Amniotic stem cell (primary cell): ENCODE measurements at places on chromosomes 3 and 15.

DNA sequence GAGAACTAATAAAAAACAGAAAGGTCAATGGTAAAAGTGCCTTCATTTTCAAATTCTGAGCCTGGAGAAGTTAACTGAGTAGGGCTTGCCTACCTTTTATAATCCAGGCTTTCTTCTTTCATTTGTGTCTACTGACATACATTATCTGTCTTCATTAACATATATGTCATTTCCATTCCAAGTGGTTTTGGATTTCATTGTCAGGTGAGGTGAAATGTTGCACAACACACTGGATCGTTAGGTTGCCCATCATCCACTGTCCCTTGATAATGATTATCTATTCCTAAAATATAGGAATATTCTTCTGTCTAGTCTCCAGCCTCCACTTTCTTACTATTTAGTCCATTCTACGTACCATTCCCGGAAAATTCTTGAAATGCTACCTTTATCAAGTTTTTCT, 55.0 kb upstream of the CP start:
- no peak for DNase-seq

DNA sequence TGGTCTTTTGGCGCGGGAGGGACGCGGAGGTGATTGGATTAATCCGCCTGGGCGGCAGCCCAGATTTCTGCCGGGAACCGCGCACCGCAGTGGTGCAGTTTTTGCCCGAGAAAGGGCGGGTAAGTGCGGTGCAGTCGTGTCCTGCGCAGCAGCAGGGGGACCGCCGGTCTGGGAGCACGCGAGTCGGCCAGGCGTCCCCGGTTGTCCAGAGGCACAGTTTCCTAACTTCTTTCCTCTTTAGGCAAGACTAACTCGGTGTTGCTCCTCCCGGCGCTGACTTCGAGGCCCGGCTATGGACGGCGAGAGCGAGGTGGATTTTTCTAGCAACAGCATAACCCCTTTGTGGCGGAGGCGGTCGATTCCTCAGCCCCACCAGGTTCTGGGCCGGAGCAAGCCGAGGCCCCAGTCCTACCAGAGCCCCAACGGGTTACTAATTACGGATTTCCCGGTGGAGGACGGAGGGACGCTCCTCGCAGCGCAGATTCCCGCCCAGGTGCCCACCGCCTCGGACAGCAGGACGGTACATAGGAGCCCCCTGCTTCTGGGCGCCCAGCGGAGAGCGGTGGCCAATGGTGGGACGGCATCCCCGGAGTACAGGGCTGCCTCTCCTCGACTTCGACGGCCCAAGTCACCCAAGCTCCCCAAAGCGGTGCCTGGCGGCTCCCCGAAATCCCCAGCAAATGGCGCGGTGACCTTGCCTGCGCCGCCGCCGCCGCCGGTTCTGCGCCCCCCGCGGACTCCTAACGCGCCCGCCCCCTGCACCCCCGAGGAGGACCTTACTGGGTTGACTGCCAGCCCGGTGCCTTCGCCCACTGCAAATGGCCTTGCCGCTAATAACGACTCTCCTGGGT, 736 bp downstream of the ARHGEF26 start:
- no peak for DNase-seq

- DNase-seq, result no peak
These were observed 362.7 kb upstream of the SUCLG2 start for GRCh38 chr3:68017069-68017468.

DNA sequence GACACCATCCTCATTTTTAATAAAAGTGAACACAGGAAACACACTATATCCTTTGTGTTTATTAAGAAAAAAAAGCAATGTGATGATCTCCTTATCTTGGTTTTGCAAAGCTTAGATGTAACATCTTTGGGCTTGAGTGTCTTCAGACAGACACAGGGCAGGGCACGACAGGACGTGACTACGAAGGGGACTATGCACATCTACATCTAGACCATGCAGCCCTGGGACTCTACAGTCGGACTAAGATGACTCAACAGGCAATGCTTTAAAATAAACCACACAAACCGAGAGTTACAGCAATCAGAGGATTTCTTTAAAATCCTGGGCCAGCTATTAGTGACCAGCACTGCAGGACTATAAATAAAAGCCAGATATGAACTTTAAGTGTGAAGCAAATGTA, 22.8 kb upstream of the TM2D3 start:
- DNase-seq, result no peak

DNA sequence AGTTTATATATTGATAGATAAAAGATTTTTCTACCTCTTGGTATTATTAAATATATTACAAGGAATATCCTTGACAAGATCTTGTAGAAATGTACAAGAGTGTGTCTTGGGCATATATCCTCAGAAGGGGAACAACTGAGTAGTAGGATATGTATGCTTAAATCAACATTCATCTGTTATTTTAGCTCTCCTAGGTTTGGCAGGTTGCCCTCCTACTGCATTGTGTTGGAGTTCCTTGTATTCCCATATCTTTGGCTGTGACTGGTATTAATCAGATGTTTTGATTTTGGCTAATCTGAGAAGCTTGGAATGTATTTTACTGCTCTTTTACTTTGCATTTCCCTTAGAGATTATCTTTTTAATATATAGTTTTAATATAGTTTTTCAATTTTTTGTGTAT, 4.6 kb downstream of the MYRIP start:
- peak; percentile 19 for DNase-seq

- DNase-seq, result no peak
These were observed 99.4 kb downstream of the ADAM10 start for GRCh38 chr15:58650102-58650501.

- DNase-seq, result no peak
These were observed 87.4 kb downstream of the CHST2 start for GRCh38 chr3:143206955-143207337.

GRCh38 chr3:45560281-45560971, 34.1 kb upstream of the LIMD1 start:
- no peak for DNase-seq

DNA sequence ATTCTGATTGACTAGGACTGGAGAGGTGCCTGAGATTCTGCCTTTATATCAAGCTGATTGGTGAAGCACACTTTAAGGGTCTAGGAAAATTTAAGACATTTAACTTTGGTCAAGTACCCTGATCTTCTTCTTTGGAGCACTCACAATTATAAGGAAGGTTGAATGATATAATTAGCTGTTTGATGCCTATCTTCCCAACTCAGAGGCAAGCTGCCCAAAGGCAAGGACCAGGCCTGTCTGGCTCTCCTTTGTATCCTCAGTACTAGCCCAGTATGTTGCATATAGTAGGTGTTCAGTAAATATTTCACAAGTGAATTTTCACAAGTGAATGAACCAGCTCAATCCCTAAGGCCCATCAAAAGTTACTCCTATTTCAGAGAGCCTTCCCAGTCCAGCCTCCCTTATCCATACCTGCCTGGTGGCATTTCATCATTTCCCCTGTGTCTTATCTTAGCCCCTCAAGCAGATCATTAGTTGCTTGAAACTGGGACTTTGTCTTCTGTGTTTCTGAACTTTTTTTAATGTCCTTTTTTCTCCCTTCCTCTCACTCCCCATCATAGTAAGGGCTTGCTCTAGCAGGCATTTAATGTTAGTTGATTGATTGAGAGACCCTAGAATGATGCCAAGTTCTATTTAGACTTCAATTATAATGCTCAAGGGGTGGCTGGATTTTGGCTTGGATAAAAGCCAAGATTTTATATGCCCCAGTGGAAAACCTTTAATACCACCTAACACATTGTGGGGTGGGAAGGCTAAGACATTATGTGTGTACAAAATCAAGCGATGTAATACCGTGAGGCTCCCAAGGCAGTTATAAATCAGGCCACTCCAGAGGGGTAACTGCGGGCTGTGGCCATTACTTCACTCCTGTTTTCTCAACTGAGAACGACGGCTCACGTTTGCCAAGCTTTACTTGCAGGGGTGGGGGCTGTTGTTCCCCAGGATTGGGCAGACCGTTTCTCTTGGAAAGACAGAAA, 43.2 kb upstream of the BOC start:
- no peak for DNase-seq

- DNase-seq, result no peak
These were observed 187.7 kb downstream of the THSD4 start for GRCh38 chr15:71302861-71303410.

- DNase-seq, result no peak
These were observed 401.7 kb upstream of the CDIN1 start for GRCh38 chr15:36177590-36178302.

GRCh38 chr15:85504749-85505676, 124.6 kb downstream of the AKAP13 start:
- DNase-seq, result peak; percentile 71

GRCh38 chr15:39728845-39729244, 53.8 kb downstream of the FSIP1 start:
- DNase-seq, result no peak

DNA sequence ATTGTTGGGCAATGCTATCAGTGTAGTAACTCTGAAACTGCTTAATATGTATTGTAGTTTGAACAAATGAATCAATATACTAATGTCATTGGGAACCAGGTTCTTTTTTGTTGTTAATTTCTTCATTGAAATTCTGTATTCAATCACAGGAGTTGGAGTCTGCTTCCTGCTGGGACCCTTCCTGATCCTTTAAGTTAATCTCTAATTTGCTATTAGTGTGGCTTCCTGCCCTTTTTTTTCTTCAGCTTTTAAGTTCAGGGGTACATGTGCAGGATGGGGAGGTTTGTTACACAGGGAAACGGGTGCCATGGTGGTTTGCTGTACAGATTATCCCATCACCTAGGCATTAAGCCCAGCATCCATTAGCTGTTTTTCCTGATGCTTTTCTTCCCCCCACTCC, 21.7 kb downstream of the GPR160 start:
- no peak for DNase-seq

- no peak for DNase-seq
These were observed 6.5 kb downstream of the PSMD2 start for GRCh38 chr3:184305577-184305976.

- DNase-seq, result no peak
These were observed 132.8 kb downstream of the KCNAB1 start for GRCh38 chr3:156253150-156253549.

DNA sequence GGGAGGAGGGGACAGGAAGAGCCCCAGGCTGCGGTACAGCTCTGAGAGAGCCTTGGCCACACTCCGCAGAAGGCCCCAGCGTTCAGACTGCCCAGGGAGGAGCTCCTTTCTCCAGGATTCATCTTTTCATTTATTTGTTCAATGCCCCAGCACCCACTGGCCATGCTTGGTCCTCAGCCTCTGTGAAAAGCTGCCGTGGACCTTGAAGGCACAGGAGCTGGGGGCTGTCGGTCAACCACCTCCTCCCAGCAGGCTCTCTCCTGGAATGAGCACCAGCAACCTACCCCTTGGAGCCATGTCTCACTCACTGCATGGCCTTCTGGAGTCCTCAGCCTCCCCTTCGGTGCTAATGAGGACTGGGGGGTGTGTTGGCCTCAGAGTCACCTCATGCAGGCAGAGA, 21.6 kb upstream of the PRR23E start:
- no peak for DNase-seq

- no peak for DNase-seq
These were observed 341.2 kb upstream of the C2CD4B start for GRCh38 chr15:62506217-62506805.

GRCh38 chr3:150734795-150735119, 28.2 kb downstream of the SIAH2 start:
- DNase-seq, result no peak

DNA sequence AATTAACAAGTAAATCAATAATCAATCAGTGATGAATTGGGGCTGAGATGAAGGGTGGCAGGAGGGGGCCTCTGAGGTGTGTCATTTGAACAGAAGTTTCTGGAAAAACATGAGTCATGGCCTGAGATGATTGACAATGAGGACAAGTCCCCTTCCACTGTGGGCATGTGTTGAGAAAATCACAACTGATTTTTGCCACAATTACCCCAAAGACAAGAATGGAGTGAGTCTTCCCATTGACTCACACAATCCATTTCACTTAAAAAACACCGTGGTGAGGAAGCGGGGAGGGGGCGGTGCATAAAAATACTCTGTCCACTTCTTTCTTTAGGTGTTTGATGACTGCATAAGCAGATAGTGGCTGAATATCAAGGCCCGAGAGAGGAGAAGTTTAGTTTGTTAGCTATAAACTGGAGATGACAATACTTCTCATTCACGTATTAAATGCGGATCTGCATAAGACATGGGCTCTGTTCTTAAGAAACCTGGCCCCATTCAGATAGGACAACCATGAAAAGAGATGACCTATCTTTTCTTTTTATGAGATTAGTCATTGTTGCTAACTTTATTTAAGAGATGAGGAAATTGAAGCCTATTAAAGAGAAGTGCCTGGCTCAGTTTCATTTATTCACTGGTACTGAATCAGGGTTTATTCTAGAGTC, 34.7 kb downstream of the SHC4 start:
- no peak for DNase-seq

GRCh38 chr15:70447521-70447920, 315.8 kb downstream of the UACA start:
- no peak for DNase-seq

GRCh38 chr3:150458001-150458400, 49.9 kb downstream of the TSC22D2 start:
- no peak for DNase-seq

- DNase-seq, result no peak
These were observed 243.2 kb downstream of the NSUN3 start for GRCh38 chr3:94305835-94306611.

DNA sequence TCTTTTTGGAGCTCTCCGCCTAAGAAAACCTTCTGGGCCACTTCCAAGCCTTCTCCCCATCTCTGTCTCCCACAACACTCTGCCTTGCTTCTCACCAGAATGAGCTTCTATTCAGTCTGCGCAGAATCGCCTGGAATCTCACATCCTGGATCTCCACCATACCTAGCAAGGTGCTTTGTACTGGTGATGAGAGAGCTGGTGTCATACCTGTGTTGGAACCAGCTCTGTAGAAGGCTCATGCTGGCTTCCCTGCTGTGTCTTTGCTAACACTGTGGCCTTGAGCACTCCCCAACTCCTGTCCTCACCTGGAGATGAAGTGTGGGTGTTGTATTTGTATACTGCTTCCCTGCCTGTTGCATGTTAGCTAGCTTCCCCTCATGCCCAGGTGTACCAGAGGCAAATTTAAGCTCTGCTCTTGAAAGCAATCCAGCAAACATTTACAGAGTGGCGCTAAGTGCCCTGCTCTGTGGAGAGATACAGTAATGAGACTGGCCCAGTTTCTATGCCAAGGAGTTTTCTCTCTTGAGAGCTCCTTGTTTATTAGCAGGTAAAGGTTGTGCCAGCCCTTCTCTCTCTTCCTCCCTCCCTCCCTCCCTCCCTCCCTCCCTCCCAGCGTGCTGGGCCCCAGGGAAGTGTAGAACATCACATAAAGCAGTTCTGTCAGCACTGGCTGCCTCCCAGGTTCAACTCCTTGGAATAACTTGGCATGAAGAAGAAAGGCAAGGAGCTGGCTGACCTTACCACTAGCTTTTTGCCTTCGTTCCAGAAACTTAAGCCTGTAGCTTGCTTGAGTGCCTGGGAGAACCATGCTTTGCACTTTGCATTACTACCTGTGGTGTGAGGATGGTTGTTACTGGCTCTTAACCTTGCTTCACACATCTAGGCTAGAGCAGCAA, 54.9 kb downstream of the TRIM71 start:
- no peak for DNase-seq

GRCh38 chr3:197549261-197549885, 6.4 kb downstream of the BDH1 start:
- no peak for DNase-seq
